NCI-H187 treated with DMSO at 0.1 percent for 48 hours (cell line): ENCODE measurements at places on chromosomes 3 and 15.

GRCh38 chr15:88605189-88606069 lies 15.7 kb upstream of the AEN start:
- no peak for DNase-seq

DNA sequence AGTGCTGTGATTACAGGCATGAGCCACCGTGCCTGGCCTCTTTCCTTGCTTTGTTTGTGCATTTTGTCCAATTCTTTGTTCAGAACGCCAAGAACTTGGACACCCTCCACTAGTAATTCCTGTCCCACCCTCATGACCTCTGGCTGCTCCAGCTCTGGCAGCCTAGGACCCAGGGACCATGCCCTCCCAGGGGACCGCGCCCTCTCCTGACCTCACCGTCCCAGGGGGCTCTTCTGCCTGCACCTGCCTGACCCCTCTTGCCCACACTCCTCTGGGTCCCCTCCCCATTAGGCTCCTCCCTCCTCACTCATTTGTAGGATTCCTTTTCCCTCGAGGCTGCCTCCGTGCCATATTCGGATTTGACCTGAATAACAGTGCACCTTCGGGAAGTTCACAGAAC lies 41.1 kb downstream of the FSD2 start:
- DNase-seq = no peak

DNA sequence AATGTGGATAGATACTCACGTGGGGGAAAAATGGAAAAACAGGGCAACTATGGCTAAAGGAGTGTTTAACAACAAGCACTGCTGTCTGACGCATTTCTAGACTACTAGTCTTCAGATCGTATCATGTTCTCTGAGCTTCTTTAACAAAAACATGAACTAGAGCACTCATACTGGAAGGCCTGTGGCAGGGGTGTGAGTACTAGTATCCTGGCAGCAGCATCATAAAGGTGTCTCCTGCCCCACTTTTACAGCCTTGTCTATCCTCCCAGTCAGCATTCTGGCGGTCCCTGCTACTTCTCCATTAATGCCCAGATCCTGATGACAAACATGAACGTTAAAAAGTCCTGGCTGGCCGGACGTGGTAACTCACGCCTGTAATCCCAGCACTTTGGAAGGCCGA lies 4.0 kb downstream of the FMN1 start:
- no peak for DNase-seq

DNA sequence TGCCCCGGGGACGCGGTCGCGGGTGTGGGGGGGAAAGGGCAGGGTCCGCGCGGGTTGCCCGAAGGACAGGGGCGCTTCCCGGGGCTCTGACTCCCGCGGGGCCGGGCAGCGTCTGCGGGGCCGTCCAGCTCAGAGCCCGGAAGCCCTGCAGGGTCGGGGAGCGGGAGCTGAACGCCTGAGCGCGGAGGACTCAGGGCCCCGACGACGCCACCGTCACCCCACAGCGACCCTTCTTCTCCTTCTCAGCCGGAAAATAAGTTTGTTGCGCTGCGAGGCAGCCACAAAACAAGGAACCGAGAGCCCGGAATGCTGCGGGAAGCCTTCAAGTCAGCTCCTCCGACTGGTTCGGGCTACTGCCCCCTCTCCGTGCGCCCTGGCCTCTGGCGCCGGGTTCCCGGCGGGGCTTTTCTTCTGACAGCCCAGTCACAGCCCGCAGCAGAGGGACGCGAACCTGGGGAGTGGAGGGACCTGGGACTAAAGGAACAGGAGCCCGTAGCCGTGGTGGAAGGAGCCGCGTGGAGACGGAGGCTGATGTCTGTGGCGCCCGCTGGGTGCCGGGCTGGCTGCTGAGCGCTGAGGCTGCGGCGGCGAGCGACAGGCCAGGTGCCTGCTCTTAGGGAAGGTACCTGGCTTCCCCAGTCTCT lies 484 bp downstream of the CNTN4 start:
- no peak for DNase-seq

DNA sequence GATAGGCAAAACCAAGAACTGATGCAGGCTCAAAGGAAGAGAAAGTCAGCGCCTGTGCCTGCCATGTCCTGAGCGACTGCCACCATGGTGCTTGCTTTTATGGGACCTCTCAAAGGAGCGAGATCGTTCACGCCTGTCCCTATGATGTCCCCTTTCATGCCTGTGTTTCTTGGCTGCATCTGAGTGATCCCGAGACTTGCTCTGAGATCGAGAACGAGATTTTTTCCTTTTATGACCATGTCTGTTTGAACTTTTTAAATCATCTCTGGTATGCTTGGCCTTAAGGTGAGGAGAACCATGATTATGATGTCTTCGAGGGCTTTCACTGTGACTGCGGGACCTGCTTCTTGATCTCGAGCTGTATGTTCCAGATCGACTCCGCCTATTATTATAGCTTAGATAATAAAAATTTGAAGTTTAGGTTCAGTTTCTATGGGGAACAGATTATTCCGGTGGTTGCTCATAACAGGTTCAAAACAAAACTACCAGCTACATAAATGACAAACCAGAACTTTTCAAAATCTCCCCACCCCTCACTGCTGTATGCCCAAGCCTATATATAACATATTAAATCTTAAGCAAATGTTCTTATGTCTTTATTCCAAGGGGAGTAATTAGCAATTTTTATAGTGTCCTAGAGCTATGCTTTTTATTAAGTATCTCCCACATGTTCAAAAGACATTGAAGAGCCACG lies 11.6 kb downstream of the CCNL1 start:
- DNase-seq = no peak

GRCh38 chr3:169091196-169091823 lies 572.2 kb downstream of the MECOM start:
- DNase-seq = no peak

DNA sequence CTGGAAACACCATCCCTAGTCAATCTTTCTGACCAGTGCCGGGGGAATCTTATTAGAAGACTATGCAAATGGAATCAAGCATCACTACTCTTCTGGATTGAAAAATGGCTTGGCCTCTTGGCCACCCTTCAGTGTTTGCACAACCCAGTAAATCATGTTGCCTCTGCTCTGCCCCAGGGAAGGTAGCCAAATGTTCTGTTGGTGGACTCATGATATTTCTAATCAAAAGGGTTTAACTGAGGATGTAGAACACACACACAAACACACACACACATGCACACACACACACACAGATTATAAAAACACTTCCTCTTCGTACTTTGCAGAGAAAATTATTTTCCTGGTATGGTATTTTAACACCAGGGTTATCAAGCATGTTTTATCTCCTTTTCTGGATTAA lies 7.9 kb downstream of the RBP2 start:
- DNase-seq = no peak

DNA sequence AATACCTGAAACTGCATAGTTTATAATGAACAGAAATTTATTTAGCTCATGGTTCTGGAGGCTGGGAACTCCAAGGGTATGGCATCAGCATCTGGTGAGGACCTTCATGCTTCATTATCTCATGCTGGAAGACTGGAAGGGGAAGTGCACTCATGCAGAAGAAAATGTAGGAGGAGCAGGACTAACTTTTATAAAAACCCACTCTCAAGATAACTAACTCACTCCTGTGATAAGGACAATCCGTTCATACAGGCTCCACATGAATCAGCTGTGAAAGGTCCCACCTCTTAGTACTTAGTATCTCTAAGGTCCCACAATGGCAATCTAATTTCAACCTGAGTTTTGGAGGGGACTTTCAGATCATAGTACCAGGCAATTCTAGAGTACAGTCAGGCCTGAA lies 33.6 kb upstream of the APH1B start:
- no peak for DNase-seq

DNA sequence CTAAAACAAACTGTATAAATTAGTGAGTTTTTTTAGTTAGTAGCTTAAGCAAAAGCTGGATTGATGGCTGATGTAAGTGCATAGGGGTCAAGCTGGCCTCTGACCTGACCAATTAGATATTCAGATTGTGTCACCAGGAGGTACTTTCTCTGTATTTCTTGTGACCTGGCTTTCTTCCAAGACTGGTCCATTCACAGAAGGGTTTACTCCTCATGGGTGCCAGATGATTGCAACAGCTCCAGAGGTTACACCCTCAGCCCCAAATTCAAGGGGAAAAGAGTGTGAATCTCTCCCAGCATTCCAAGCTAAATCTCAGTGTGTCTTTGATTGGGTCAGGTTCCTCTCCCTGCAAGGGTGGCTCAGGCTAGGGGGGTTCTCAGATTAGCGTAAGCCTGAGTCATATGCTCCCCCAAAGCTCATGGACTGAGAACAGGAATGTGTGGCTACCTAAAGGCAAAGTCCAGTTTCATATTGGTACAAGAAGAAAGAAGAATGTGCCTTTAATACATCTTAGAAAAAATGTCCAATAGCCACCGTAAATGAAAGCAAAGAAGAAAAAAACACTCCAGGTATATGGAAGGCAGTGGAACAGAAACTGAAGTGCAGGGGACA lies 16.5 kb downstream of the PML start:
- DNase-seq = no peak

DNA sequence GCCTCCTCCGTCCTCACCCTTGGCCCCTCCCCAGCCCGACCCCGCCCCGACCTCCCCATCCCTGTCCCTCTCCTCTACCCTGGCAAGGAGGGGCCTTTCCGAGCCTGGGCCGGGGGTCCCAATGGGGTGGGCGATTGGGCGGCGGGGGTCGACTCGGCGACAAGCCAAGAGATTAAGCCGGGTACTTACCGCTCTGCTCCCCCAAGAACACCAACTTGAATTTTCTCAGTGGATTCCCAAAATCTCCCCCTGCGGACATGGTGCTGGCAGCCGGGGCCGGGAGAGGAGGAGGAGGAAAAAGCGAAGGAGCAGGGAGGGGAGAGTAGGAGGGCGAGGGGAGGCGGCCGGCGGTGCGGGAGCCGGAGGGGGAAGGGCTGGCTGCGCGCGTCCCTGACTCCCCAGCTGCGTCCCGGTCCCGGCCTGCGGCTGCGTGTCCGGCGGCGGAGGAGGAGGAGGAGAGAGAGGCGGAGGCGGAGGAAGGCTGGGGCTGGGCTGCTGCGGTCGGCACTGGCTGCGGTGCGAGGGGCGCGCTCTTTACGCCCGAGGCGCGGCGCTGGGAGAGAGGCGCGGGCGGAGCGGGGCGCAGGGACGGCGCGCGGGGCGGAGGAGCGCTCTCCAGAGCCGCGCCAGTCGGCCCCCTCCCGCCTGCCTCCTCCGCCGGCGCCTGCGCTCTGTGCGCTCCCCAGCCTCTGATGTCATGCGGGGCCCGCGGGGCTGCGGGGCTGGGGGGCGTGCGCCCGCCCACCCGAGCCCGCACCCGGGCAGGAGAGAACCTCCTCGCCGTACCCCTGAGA lies at the start of gene RAB6B:
Gene RAB6B, minus strand, starts transcription at position 675 of the 794 bp plus-strand sequence. Its CDS starts 416 bp downstream, at position 259.
- DNase-seq = no peak
